ENCODE measurements at places on chromosomes 4 and X. TPM values are rescaled to one million over a fixed set of nuclear protein-coding genes. Genes with fewer than 3 reads are reported as not detected.

- H3K4me3 ChIP-seq: no peak overlapping the region
- no peak overlapping the region for H3K27ac ChIP-seq
- no peaks in the 10 kb centered on the region for H3K27me3 ChIP-seq
- H3K4me1 ChIP-seq: no peaks in the 10 kb centered on the region
- no peaks in the 10 kb centered on the region for H3K36me3 ChIP-seq
- no peak for DNase-seq
These were observed 34.9 kb downstream of the GYG2 start for GRCh38 chrX:2863646-2864045.

Gene C4orf50
- polyA plus RNA-seq: not detected

Gene PCDH19
- not detected for polyA plus RNA-seq

Gene ADH4
- polyA plus RNA-seq: not detected

- H3K4me3 ChIP-seq: no peak overlapping the region
- no peaks in the 10 kb centered on the region for H3K36me3 ChIP-seq
- no peak overlapping the region for H3K27ac ChIP-seq
- DNase-seq: no peak
These were observed 130.8 kb downstream of the ENOX2 start for GRCh38 chrX:130772105-130772775.

DNA sequence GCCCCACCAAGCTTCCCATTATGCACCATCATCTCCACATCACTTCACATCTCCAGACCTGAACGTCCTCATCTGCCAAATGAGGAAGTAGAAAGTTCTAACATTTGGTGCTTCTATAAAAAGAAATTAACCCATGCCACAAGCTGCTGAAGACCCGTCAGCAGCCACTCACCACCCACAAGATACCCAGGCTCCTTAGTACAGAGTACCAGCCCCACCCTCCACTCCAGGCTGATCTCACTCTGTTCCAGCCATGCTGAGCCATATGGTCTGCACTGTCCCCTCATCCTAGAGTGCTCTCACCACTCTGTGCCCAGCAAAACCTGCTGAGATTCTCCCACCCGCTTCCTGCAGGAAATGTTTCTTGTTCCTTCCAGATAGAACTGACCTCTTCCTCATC, 240.8 kb upstream of the PPARGC1A start:
- H3K36me3 ChIP-seq: no peaks in the 10 kb centered on the region
- H3K27ac ChIP-seq: no peak overlapping the region
- no peak for DNase-seq
- no peaks in the 10 kb centered on the region for H3K4me1 ChIP-seq
- H3K4me3 ChIP-seq: no peak overlapping the region

GRCh38 chrX:9997524-9997923, 30.4 kb downstream of the CLDN34 start:
- H3K4me1 ChIP-seq: no peaks in the 10 kb centered on the region
- no peaks in the 10 kb centered on the region for H3K36me3 ChIP-seq
- no peak overlapping the region for H3K4me3 ChIP-seq
- DNase-seq: no peak
- no peaks in the 10 kb centered on the region for H3K27me3 ChIP-seq
- no peak overlapping the region for H3K27ac ChIP-seq

DNA sequence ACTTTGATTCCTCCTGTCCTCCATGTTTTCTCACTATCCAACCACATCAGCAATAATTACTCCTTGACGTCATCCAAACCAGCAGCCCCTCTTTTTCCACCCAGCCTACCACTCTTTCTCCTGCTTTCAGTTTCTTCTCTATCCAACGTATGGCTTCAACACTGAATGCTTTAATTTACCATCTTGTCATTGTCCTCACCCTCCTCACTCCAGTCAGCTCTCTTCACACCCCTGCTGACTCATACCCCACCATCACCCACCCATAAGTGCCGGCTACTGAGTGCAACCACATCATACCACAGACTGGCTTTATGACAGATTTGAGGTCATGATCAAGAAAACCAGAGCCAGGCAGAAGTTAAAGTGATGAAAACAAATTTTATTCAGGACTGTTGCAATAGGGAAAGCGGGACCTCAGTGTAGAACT, 9.8 kb upstream of the ANXA5 start:
- H3K27ac ChIP-seq: no peak overlapping the region
- H3K4me3 ChIP-seq: no peak overlapping the region
- no peaks in the 10 kb centered on the region for H3K36me3 ChIP-seq
- DNase-seq: no peak

GRCh38 chr4:21826071-21826470, 122.5 kb downstream of the KCNIP4 start:
- H3K27ac ChIP-seq: no peak overlapping the region
- no peak for DNase-seq
- no peaks in the 10 kb centered on the region for H3K4me1 ChIP-seq
- H3K4me3 ChIP-seq: no peak overlapping the region
- H3K27me3 ChIP-seq: no peaks in the 10 kb centered on the region

Gene NEUROG2
- 0.12 TPM for polyA plus RNA-seq

- H3K4me1 ChIP-seq: no peaks in the 10 kb centered on the region
- no peak for DNase-seq
- H3K27ac ChIP-seq: no peak overlapping the region
- no peaks in the 10 kb centered on the region for H3K27me3 ChIP-seq
- no peak overlapping the region for H3K4me3 ChIP-seq
- no peaks in the 10 kb centered on the region for H3K36me3 ChIP-seq
These were observed 460.2 kb upstream of the SMIM31 start for GRCh38 chr4:164293743-164294142.

GRCh38 chr4:82422616-82423015, 7.6 kb downstream of the HNRNPDL start:
- no peak for DNase-seq
- H3K4me3 ChIP-seq: no peak overlapping the region
- peaks cover 3% of the 10 kb centered on the region for H3K4me1 ChIP-seq
- no peaks in the 10 kb centered on the region for H3K27me3 ChIP-seq

Gene PPP2R2C
- polyA plus RNA-seq: not detected

- H3K4me1 ChIP-seq: peaks cover 13% of the 10 kb centered on the region
- no peaks in the 10 kb centered on the region for H3K36me3 ChIP-seq
- DNase-seq: peak; percentile 2
- peaks cover 97% of the 10 kb centered on the region for H3K27me3 ChIP-seq
These were observed 21.7 kb downstream of the PDLIM3 start for GRCh38 chr4:185513489-185514181.

DNA sequence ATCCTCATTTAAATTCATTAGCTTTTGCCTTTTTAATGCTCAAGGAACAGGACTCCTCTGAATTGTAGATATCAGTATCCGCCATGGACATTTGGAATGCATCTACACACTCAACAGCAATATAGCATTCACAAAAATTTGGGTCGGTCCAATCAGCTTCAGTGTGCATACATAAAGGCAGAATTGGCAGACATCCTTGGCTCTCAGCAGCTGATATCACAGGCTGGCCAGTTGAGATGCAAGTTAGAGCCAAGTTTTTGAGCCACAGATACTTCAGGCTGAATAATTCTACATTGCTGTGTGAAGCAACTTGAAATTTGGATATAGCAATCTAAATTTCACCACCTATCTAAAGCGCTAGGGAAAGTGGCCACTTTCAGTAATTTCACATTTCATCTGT, 821.1 kb downstream of the PCDH19 start:
- H3K27ac ChIP-seq: no peak overlapping the region
- no peaks in the 10 kb centered on the region for H3K27me3 ChIP-seq
- no peak for DNase-seq
- H3K36me3 ChIP-seq: no peaks in the 10 kb centered on the region

Gene THAP9
- polyA plus RNA-seq: 0.47 TPM

DNA sequence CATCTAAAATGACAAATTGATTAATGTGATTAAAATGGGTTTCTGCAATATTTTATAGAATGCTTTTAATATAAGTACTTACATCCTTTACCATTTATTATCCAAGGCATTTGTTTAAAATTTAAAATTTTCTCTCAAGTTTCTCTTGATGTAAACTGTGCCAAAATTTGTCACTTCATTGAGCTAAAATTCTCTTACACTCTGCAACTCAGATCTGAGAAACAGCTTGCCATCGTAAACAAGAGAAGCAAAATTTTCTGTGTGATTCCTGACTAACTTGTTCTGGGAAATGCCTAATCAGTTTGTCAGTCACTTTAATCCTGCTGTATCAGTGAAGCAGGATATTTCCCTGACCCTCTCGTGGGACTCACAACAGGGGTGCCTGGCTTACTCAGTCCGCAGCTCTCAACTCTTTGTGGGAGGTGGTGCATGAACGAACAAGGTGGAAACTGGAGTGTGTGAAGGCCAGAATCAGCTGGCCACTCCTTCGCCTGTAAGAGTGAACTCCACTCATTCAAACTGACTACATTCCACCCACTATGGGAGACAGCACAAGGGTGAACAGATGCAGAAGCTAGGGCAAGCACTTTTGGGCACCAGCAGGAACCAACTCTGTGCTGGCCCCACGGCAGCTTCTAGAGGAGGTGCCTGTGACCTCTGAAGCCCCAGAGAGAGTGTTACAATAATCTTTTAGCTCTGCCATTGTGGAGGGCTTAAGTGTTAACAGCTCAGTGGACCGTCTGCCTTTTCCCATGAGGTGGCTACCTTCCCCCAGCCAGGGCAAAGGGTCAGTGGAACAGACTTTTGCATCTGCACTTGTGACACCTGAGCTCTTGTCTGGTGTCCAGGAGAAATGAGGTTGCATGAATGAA, 349.4 kb downstream of the FAT4 start:
- DNase-seq: no peak
- no peaks in the 10 kb centered on the region for H3K36me3 ChIP-seq
- no peaks in the 10 kb centered on the region for H3K4me1 ChIP-seq
- H3K27ac ChIP-seq: no peak overlapping the region
- no peaks in the 10 kb centered on the region for H3K27me3 ChIP-seq
- H3K4me3 ChIP-seq: no peak overlapping the region
